ENCODE measurements at places on chromosomes 2 and 18.

DNA sequence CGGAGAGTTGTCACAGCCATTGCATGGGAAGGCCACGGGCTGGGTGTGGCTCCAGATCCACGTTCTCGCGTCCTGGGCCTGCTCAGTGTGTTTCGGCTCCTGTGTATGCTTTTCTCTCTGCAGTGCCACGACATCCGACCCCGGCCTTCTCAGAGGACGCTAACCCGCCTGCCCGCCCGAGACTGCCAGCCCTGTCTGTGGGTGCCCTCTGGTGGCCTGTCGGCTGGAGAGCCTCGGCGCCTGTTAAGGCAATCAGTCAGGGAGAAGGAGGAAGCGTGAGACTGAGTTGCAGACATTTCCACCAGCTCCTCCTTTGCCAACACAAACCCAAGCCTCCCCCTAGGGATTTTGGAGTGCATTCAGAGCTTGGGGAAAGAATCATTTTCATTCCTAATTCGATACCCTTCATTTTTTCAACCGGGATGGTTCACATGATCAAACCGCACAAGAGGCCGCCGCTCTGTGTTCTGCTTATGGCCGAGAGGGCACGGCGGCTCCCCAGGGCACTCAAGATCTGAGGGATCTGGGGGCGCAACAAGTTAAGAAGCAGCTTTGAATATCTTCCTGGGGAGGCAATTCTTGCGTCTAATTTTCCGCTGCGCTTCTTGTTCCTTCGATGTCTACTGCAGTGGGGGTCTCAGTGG lies 37.5 kb upstream of the ZBTB7C start:
- DNase-seq, result peak; percentile 66

- DNase-seq, result no peak
Observed at GRCh38 chr2:158567208-158567607, 110.5 kb downstream of the PKP4 start.

DNA sequence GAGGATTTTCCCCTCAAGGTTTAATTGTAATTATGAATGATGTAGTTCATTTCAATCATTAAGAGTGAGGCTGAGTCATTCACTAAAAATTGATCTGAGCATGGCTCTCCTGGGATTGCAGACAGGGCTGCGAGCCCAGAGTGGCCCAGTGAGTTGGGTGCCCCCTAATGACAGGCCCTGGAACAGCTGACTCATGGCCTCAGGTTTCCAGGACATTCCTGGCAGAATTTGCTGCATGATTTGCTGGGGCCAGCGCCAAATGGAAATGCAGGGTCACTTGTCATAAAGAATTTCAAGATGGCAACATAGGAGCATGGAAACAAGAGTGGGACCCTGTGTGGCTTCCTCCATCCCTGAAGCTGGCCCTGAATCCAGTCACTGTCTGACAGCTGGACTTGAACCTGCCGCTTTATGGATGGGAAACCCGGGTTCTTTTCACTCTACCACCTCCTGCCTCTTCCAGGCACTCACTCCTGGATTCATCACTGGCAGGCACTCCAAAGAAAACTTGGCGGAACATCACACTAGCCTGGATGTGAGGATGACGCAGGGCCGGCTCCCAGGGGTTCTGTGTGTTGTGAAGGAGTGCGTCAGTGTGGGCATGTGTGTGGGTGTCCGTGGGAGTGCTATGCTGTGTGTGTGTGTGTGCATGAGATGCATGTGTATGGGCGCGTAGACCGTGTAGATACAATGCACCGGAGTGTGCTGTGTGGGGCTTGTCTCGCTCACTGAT lies 15.2 kb downstream of the OTOF start:
- no peak for DNase-seq

DNA sequence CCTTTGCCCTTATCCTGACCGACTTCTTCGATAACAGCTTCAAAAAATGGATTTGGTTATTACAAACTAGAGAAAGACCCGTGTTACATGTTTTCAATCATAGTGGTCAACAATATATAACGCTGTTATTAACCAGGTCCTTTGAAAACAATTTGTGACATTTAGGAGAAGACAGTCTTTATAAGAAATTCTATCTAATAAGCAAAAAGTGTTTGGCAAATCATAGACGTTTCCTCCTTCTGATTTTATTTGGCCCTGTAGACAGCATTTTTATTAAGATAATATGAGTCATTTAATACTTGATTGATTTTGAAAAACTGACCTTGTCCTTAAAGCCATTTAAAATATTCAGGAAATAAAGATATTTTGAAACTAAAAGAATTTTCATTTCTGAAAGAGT lies 160.5 kb upstream of the DAPL1 start:
- no peak for DNase-seq

- no peak for DNase-seq
Observed at GRCh38 chr2:44635725-44636124, 274.0 kb downstream of the CAMKMT start.

DNA sequence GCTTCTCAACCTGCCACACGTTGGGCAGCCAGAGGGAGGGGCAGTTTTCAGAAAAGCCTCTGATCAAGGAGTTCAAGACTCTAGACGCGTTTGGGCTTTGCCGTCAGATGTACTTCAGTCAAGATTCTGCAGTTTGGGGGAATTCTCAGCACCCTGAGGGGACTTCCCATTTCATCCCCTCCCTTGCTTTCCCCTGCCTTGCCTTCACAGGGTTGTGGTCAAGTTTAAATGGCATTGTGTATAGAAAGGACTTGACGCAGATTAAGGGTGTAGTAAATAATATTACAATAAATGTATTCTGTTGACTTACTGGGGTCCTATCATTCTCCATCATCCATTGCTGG lies 198.3 kb upstream of the NABP1 start:
- DNase-seq, result no peak

DNA sequence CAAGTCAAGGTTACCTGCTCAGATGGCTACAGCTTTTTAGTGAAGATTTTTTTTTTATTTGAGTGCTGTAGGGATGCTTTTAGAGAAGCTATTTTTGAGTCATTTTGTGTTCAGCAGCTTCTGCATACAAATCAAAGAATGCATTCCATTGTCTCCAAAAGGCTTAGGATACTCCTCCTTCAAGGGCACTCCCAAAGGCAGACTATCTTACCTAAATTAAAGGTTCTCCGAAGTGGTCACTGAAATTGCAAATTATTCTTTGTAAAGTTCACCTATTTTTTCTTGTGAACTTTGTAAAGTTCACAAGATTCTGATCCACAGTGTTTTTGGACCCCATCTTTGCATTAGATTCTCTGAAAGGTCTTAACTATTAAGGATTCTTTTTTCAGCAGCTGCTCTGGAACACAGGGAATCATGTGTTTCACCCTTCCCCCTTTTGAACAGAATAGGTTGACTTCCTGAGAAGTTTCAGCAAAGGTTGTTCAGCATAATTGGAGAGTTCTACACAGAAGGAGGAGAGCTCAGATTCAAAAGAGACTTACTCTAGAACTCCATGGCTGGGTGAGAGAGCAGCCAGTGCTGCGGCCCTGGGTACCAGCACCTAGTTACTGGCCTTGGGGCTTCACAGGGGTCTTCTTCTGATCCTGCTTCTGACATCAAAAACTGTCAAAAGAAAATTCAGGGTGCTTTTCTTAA lies 14.5 kb downstream of the CLIP4 start:
- DNase-seq, result no peak

DNA sequence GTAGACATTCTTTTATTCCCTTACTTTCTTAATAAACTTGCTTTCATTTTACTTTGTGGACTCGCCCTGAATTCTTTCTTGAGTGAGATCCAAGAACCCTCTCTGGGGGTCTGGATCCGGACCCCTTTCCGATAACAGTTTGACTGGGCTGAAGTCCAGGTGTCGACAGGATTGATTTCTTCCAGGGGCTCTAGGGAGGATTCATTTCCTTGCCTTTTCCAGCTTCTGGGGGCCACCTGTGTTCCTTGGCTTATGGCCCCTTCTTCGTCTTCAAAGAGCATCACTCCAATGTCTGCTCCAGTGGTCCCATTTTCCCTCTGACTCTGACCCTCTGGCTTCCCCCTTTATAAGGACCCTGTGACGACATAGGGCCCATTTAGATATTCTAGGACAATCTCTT lies 67.5 kb downstream of the COPS8 start:
- no peak for DNase-seq

DNA sequence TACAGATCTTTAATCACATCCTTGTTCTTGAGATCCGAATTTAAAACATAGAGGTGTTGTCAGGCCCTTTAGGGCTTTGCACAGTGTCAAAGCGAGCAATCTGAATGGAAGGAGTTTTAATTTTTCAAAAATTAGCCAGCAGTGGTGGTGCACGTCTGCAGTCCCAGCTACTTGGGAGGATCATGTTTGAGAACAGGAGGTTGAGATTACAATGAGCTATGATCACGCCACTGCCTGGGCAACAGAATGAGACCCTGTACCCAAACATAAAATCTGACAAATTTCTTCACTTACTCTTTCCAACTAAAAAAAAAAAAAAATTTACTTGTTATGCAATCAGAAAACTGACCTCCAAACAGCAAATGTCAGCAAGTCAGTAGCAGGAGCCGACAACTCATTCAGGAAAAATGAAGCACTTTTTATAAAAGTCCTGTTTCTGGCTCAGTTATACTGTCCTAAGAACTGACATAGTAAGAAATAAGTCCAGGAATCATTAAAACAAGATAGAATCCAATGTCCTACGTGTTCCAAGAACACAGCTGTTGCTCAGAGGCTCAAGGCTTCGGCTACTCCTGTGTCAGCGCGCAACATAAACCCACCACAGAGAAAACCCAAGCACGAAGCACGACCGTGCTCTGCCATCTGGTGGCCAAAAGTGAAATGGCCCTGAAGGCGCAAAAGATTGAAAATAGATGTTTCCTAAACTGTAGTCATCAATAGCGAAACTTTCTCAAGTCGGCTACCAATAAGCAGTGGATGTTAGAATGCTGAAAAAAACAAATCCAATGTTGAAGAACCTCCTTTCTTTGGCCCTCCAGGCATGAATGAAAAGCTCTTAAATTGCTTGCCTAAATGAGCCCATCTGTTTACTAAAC lies 138.1 kb downstream of the INO80D start:
- DNase-seq, result peak; percentile 51

- DNase-seq, result no peak
Observed at GRCh38 chr18:78458356-78458755, 521.3 kb upstream of the SALL3 start.

Data from activated CD4-positive, alpha-beta T cell treated with anti-CD3 and anti-CD28 coated beads, Interleukin-2, amount 50 U/mL, for 1 hour (primary cell).